Occipital lobe (tissue), 3 donors: ENCODE measurements at places on chromosomes 7 and 10. TPM values are rescaled to one million over a fixed set of nuclear protein-coding genes. Genes with fewer than 3 reads are reported as not detected.

- DNase-seq = no peak
Observed at GRCh38 chr10:44513591-44513990, 128.7 kb upstream of the CXCL12 start.

- no peak for DNase-seq
Observed at GRCh38 chr7:43584195-43584586, 1.3 kb downstream of the STK17A start.

DNA sequence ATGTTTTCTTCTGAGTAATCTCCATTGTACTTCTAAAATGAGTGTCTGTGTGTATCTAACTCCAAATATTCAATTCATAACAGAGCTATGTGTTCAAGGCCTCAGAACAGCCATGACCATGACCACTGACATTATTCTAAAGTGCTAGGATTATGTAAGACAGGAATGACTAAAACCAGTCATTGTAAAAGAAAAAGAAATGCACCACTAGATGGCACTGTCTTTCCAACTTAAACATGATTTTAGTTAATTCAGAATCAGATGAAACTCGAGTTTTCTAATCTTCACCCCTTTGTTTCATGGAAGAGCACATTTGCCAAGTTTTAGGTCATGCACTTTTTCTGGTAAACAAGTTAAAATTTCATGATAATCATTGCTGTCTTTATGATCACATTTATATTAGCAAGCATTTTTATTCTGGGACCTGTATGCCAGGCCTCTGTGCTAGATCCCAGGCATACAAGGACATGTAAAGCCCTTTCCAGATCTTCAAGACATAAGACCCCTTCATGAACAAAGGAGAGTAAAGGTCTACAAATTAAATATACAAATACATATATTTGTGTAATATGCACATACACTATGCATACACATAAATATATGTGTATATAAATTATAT, 26.1 kb upstream of the RSU1 start:
- no peak for DNase-seq

- no peak for DNase-seq
Observed at GRCh38 chr7:87029078-87029477, 30.4 kb downstream of the ELAPOR2 start.

- DNase-seq = no peak
Observed at GRCh38 chr10:110007161-110007700, 553 bp upstream of the ADD3 start.

DNA sequence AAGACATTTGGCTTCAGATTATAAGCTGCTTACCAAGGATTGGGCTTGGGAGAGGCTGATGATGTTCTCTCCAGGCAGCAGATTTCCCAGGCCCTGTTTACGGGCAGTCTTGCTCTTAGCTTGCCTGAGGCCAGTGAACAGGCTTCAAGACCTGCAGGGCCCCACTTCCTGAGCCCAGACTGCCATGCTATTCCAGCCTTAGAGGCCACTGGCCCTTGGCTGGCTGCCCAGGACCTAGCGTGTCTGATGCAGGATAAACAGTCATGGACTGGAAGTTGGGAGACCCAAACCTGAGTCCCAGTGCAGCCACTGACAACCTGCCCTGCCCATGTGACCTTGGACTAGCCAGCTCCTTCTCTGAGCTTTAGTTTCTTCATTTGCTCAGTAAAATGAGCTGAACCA, 2.9 kb downstream of the PRXL2A start:
- no peak for DNase-seq

DNA sequence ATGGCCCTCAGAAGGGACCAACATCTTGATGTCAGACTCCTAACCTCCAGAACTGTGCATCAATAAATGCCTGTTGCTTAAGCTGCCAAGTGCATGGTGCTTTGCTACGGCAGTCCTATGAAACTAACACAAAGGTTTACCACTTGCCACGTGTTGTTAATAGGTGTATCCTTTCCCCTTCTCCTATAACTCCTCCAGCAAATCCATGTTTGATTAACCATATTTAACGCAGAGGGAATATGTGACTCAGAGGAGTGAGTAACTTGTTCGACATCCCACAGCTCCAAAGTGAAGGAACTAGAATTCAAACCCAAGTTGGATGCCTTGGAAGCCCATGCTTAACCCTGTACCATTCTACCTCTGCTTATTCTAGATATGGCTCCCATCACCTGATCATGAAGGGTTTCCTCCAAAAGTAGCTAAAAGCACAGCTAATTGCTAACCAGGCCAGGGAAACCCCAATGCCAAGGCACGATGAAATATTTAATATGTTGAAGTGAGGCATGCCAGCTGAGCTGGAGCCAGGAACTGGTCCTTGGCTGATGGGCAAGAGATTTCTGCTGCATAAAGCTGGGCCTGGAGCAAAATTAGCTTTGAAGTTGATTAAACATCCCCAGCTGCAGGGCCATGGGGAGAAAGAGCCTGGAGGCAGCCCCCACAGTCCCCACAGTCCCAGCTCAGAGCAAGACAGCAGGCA, 131.9 kb downstream of the C10orf90 start:
- no peak for DNase-seq

GRCh38 chr7:41918597-41918996, 215.7 kb upstream of the INHBA start:
- DNase-seq = no peak

GRCh38 chr10:79323602-79324001, 23.7 kb upstream of the PPIF start:
- DNase-seq = no peak

- peak; percentile 23 for DNase-seq
Observed at GRCh38 chr10:6226216-6226615, 23.5 kb downstream of the PFKFB3 start.

- DNase-seq = no peak
Observed at GRCh38 chr10:91684841-91685240, 52.0 kb upstream of the PPP1R3C start.

DNA sequence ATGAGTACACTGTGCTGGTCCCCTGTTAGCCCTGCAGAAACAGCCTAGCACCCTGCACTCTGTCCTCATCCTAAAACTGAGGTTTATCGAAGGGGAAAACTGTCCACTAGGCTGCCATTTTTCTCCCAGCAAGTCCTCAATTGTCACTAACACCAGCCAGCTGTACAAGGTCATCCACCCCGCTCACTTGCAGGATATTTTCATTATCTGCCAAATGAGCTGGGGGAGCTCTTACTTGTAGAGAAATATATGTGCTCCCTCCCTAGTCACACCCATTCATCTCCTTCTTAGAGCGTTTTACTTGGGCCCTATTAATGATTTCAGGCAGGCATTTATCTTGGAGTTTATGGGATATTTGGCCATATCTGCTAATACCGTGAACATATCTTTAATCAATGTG, 413.5 kb upstream of the NFE2L3 start:
- no peak for DNase-seq

GRCh38 chr10:93383562-93383981, 98.6 kb downstream of the MYOF start:
- DNase-seq = no peak

GRCh38 chr10:111151595-111152307, 74.9 kb downstream of the ADRA2A start:
- DNase-seq = no peak

GRCh38 chr7:23017309-23017708, 3.4 kb upstream of the HYCC1 start:
- DNase-seq = no peak

- DNase-seq = no peak
Observed at GRCh38 chr10:17019696-17020095, 109.9 kb downstream of the CUBN start.

DNA sequence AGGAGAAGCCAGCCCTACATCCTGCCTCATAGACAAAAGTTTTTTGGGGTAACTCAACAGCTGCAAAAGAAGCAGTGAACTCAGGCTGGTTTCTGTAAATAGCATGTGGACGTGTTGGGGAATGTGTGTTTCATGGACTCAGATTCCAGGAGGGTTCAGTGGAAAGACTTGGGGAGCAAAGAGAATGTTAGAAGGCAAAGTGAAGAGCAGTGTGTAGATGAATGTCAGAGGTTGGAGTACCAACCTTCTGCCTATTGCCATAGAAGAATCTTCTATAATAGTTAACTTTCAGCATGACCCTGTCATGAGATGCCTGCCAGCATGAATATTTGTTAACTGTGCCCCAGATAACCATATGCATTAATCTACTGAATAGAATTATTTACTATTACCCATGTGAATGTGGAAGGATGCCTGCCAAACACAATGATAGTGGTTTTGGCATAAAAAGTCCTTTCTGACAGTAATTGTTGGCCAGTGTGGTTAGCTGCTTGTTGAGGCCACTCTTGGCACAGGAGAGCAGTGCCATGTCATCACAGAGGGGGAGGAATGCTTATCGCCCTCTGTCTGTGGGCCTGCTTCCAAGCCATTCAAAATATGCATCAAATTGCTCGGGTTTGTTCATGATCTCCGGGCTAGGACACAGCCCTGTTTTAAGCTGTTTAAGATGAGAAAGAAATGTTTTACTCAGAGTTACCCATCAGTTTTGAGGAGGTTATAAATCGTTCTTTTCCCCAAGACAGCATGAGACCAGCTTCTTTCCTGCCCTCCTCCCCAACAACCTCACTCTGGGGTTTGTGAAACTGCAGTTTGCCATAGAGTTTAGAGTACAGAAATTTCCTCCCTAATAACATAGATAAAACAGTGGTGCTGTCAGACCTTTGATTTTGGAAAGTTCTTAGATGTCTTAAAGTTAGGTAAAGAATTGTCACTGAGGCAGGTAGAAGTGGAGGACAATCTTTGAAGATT, 165.3 kb downstream of the WNT2 start:
- DNase-seq = peak; percentile 53

GRCh38 chr10:127739908-127740307, 2.9 kb downstream of the FOXI2 start:
- DNase-seq = no peak

DNA sequence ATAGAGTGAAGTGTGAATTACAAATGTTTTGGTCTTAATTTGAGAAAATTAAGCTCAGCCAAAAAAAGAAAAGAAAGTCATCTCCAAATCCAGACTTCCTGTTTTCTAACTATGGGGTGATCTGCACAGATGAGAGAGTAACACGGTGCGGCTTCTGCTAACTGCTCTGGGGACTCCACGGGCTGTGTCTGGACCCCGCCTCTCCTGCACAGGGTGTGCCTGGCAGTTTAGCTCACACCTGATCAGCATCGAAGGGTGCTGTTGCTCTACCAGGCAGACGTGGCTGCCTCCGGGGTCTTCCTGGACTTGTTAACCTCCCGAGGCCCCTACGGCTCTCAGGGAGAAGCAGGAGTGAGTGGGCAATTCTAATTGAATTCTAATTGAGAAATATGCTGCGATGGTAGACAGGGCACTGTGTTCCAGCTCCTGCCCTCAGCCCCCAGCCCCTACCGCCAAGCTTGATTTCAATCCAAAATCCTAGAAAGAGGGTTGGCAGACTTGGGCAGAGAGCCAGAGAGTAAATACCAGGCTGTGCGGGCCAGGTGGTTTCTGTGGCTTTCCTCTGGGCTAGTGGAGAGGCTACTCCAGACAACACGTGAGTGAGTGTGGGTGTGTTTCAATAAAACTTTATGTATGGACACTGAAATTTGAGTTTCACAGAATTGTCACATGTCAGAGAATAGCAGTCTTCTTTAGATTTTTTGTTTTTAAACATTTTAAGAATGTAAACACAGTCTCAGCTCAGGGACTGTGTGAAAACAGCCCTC, 13.4 kb downstream of the SHH start:
- DNase-seq = no peak

GRCh38 chr7:99258501-99258900, 14.1 kb upstream of the MYH16 start:
- no peak for DNase-seq

GRCh38 chr10:95071107-95071660, 1.9 kb upstream of the CYP2C8 start:
- DNase-seq = no peak

DNA sequence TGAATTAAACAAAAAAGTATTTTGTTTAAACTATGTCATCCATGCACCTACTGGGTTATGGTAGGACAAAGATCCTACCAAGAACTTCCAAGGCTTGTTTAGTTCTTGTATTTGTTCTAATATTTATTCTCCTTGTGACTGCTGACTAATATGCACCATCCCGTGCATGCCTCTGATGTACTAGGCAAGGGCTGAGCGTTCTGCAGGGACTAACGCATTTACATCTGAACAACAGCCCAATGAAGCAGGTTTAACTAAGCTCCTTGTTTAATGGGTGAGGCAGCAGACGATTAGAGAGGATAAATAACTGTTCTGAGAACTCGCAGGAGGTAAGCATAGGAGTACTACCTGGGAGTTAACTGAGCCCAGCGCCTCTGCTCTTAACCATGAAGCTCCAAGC, 64.9 kb downstream of the KIAA1549 start:
- DNase-seq = no peak

DNA sequence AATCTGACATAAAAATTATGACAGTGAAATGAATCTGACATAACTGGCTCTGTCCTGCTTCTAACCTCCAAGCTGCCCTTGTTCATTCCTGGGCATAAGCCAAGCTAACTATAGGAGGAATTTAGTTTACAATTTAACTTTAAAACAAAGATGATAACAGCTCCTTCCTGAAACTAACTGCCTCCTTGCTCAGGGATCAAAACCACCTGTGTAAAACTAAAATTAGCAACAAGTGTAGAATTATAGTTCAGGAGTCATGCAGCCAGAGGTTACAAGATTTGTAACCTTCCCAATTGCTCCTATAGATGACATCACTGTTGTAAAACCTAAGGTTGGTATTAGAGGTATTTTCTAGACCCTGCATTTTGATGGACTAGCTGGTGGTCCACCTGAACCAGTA, 256.4 kb upstream of the POM121L12 start:
- no peak for DNase-seq

DNA sequence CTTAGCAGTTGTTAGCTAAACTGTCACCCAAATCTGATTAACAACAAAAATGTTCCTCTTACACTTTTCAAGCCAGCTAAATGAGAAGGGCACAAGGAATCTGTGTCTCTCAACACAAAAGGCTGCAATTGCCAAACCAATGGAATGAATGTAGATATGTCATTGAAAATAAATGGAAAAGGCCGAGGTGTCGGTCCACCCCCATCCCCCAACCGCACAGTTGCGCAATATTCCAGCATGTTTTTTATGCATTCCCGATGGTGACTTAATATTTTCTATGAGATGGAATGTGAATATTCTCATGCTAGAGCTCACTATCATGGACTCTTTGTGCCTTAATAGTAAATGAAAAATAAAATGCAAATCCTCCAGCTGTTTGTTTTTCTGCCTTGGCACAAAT, 181.6 kb upstream of the LRGUK start:
- DNase-seq = no peak

GRCh38 chr10:27513451-27514191, 9.5 kb downstream of the RAB18 start:
- DNase-seq = no peak

- no peak for DNase-seq
Observed at GRCh38 chr10:132545659-132546367, 8.2 kb downstream of the INPP5A start.

The SKIDA1 gene
- total RNA-seq = 9.4 TPM

The LIPJ gene
- 3.4 TPM for total RNA-seq

The ABCB1 gene
- 14.7 TPM for total RNA-seq

The OPN4 gene
- not detected for total RNA-seq

The FGF8 gene
- total RNA-seq = not detected

The SLC26A5 gene
- not detected for total RNA-seq

The KEL gene
- 3.0 TPM for total RNA-seq

The CPVL gene
- total RNA-seq = 69.9 TPM

The MRPS24 gene
- total RNA-seq = 21.8 TPM

The MRLN gene
- total RNA-seq = not detected

The CYP17A1 gene
- not detected for total RNA-seq

The TMEM270 gene
- not detected for total RNA-seq

The CALCR gene
- not detected for total RNA-seq

The DENND11 gene
- 47.7 TPM for total RNA-seq
